ENCODE measurements at places on chromosomes 13 and 19. TPM values are rescaled to one million over a fixed set of nuclear protein-coding genes. Genes with fewer than 3 reads are reported as not detected.

Gene TSHZ3
- total RNA-seq, result 3.0 TPM

Gene BEST2
- total RNA-seq, result not detected

Gene SULT2A1
- total RNA-seq, result not detected

Gene CACNA1A
- 0.03 TPM for total RNA-seq
